ENCODE measurements at places on chromosomes 7 and 10. TPM values are rescaled to one million over a fixed set of nuclear protein-coding genes. Genes with fewer than 3 reads are reported as not detected.

DNA sequence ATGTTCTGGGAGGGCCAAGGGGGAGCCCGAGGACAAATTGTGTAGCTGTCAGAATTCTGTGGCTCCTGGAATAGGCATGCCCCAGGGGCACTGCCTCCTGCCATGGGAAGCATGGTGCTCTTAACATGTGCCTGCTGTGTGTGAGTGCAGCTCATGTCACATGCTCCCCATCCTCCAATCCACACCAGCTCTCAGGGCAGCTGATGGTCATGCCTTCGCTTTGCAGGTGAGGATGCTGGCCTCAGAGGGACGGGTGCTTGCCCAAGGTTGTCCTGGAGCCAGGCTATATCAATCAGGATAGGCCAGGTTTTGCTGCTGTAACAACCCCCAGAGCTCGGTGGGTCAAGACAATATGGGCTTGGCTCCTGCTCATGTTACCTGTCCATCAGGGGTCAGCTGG lies 303.4 kb downstream of the RPS24 start:
- DNase-seq, result no peak
- no peaks in the 10 kb centered on the region for H3K4me1 ChIP-seq
- H3K27ac ChIP-seq, result no peak overlapping the region

DNA sequence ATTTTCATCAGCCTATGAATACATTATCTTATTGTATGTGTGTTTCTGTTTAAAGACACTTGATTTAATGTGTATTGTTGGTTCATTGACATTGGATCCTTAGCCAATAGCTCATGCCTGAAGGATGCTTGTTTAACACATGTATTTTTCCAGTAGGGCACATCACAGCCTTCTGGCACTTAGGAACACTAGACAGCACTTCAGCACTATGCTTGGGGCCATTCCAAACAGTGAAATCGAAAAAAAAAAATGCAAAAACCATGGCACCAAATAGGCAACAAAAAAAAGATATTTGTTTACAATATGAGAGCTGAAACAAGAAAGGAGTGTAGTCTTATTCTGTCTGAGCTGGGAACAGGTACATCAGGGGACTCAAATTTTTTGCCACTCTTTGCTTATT lies 262.8 kb downstream of the SLC25A13 start:
- no peak overlapping the region for H3K27ac ChIP-seq
- no peak overlapping the region for H3K4me3 ChIP-seq
- no peaks in the 10 kb centered on the region for H3K36me3 ChIP-seq
- no peaks in the 10 kb centered on the region for H3K4me1 ChIP-seq
- no peak for DNase-seq
- H3K27me3 ChIP-seq, result peaks cover 34% of the 10 kb centered on the region

DNA sequence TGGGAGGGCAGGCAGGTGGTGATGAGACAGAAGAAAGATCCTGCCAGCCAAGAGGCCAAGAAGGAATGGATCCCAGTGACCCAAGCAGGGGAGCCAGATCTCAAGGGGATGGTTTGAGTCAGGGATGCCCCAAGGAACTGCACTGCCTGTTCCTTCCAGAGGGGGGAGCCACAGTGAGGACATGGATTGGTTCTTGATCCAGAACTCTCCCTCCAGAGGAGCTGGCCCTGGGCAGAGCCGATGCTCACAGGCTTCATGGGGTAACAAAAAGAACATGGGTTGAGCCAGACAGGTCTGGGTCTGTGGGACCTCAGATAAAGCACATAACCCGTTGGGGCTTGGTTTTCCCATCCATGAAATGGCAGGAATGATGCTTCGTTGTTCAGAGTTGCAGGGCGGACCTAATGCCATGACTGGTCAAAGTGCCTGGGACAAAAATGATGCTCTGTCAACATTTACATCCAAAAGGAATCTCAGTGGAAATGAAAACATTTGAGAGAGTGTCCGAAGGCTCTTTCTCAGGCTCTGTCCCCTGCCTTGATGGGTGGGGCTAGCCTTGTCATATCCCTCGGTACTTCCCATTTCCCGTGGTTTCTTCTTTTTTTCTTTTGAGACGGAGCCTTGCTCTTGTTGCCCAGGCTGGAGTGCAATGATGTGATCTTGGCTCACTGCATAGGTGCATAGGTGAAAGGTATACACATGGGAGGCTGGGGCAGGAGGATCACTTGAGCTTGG lies 4.7 kb upstream of the DENND2A start:
- peaks cover 7% of the 10 kb centered on the region for H3K4me1 ChIP-seq
- no peak overlapping the region for H3K27ac ChIP-seq
- no peak overlapping the region for H3K4me3 ChIP-seq

- peaks cover 17% of the 10 kb centered on the region for H3K36me3 ChIP-seq
- no peaks in the 10 kb centered on the region for H3K27me3 ChIP-seq
- peaks cover 53% of the 10 kb centered on the region for H3K4me1 ChIP-seq
Observed at GRCh38 chr7:107180378-107180777, 11.6 kb downstream of the HBP1 start.

GRCh38 chr10:19961076-19962053 lies 145.1 kb downstream of the PLXDC2 start:
- no peak for DNase-seq
- H3K36me3 ChIP-seq, result no peaks in the 10 kb centered on the region
- no peak overlapping the region for H3K27ac ChIP-seq
- no peaks in the 10 kb centered on the region for H3K4me1 ChIP-seq
- H3K27me3 ChIP-seq, result no peaks in the 10 kb centered on the region
- no peak overlapping the region for H3K4me3 ChIP-seq

GRCh38 chr7:17802056-17802455 lies 138.2 kb downstream of the SNX13 start:
- no peak overlapping the region for H3K4me3 ChIP-seq
- H3K27ac ChIP-seq, result no peak overlapping the region
- no peaks in the 10 kb centered on the region for H3K27me3 ChIP-seq
- no peaks in the 10 kb centered on the region for H3K4me1 ChIP-seq

ELAPOR2 gene
- total RNA-seq, result 1.6 TPM

DNA sequence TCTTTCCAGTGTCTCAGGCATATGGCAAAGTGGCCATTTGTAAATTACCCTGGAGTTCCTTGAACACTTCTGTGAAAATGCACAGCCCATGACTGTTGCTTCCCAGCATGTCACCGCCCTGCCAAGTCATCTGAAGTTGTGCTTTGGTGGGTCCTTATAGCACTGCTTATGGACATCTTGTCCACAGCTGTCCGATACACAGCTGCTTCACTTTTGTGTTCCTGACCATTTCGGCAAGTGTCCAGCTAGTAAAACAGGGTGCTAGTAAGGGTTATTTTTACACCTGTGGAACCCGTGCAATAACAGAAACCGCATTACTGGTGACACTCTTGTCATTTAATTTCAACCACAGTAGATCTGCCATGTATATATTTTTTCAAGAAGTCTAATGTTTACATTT lies 29.7 kb downstream of the PIP4K2A start:
- H3K27ac ChIP-seq, result peak overlapping the region; percentile 69
- H3K36me3 ChIP-seq, result peaks cover 29% of the 10 kb centered on the region
- H3K27me3 ChIP-seq, result no peaks in the 10 kb centered on the region
- H3K4me3 ChIP-seq, result no peak overlapping the region

EIF3A gene
- total RNA-seq, result 160 TPM

TAS2R41 gene
- not detected for total RNA-seq

DNA sequence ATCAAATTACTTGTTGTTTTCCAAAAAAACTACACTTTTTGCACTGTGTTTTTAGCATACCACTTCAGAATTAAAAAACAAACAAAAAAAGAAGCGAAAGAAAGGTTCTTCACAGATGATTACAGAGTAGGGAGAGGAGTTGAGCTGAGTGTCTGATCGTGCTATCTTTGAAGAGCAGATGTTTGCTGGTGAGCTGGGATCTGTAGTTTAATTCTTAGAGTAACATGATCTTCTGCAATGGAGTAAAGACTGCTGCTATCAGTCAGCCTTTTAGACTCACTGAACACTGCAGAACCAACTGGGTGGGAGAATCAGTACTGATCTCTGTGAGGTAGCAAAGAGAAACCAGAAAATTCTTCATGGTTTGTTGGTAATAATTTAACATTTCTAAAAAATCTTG lies 1197.8 kb upstream of the SORCS1 start:
- H3K36me3 ChIP-seq, result no peaks in the 10 kb centered on the region
- H3K27me3 ChIP-seq, result no peaks in the 10 kb centered on the region
- no peak overlapping the region for H3K4me3 ChIP-seq
- DNase-seq, result no peak
- H3K27ac ChIP-seq, result no peak overlapping the region

FAM241B gene
- 9.9 TPM for total RNA-seq

DNA sequence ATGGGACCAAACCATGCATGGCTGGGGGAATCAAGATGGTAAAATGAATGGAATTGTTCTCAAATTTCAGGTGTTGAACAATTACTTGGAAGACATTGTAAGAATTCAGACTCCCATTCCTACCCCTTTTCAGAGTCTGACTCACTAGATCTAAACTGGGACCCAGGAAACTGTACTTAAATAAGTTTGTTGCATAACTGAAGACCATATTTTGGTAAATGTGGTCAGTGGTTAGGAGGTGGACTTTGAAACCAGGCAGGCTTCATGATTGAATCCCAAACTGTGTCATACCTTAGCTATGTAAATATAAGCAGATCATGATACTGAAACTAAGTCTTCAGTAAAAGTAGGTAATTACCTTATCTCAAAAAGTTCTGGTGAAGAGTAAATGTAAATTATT lies 41.7 kb downstream of the ZWINT start:
- H3K4me1 ChIP-seq, result no peaks in the 10 kb centered on the region
- no peaks in the 10 kb centered on the region for H3K36me3 ChIP-seq
- no peak overlapping the region for H3K27ac ChIP-seq
- H3K4me3 ChIP-seq, result no peak overlapping the region

- H3K27ac ChIP-seq, result no peak overlapping the region
- H3K4me1 ChIP-seq, result no peaks in the 10 kb centered on the region
- H3K36me3 ChIP-seq, result no peaks in the 10 kb centered on the region
- no peak overlapping the region for H3K4me3 ChIP-seq
- no peak for DNase-seq
- no peaks in the 10 kb centered on the region for H3K27me3 ChIP-seq
Observed at GRCh38 chr10:95097805-95098204, 28.5 kb upstream of the CYP2C8 start.

Data from activated naive CD8-positive, alpha-beta T cell treated with anti-CD3 and anti-CD28 coated beads for 36 hours (primary cell).